Left cardiac atrium (tissue), 4 donors: ENCODE measurements at places on chromosomes 4 and X. TPM values are rescaled to one million over a fixed set of nuclear protein-coding genes. Genes with fewer than 3 reads are reported as not detected.

The RBM41 gene
- 9.2 TPM for total RNA-seq

The SYN1 gene
- 4.4 TPM for total RNA-seq

The PDK3 gene
- 20.5 TPM for total RNA-seq

The ITGB1BP2 gene
- total RNA-seq = 90.5 TPM

The KCNIP4 gene
- total RNA-seq = not detected

The ZCCHC18 gene
- 0.32 TPM for total RNA-seq

The FGF2 gene
- 14.3 TPM for total RNA-seq

The CLDN22 gene
- total RNA-seq = not detected

The S100P gene
- 0.38 TPM for total RNA-seq

The RHOXF1 gene
- 0.34 TPM for total RNA-seq

The MTMR8 gene
- total RNA-seq = 0.77 TPM

The BEX1 gene
- 2.2 TPM for total RNA-seq

The CABS1 gene
- total RNA-seq = not detected

The SAGE1 gene
- total RNA-seq = not detected

The MAGEA1 gene
- total RNA-seq = not detected

The MAGEE1 gene
- 2.8 TPM for total RNA-seq

The PPP1R3F gene
- total RNA-seq = 17.5 TPM

The PLAC1 gene
- not detected for total RNA-seq

The TEC gene
- total RNA-seq = 2.3 TPM
